ENCODE measurements at places on chromosomes 7 and 10.

DNA sequence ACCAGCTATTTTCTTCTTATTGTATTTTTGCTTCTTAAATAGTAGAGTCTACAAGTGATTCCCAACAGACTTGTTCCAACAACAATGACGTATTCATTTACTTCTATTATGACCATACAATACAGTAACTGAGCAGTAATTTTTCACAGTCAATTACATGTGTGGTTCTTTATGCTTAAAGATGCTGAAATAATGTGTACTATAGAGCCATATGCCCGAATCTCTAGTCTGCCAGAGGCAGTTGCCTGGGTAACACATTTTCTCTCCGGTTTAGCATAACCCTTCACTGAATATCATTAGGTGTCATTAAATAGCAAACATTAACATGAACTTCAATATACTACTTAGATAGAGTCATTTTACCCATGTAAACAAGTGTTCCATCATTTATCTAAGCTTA, 75.0 kb downstream of the SLC25A13 start:
- DNase-seq = no peak

DNA sequence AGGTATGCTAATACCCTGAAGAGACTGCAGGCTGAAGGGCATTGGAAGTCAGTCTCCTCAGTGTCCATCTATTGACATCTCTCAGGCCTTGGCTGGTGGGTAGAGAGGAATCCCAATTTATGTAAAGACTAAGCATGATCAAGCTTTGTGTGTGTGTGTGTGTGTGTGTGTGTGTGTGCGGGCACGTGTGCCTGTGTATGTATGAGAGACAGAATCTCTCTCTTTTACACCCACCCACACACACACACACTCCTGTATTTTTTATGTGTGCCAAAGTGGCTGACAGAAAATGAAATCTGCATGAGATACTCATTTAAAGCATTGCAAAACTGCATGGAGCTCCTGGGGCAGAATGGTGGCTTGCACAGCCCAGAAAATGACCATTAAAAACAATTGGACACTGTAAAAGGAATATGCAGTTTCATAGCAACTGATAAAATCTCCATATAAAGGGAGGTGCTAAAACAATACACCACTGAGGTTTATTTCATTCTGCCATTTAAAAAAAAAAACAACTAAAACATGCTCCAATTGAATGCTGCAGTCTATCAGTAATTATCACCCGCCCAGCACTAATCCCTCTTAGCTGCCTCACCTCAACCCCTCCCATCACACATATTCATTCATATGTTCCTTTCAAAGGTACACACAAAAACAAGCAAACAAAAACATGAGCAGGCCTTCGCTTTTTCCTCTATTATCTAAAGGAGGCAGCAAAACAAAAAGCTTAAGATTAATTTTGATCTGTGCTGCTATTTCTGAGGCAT, 385.0 kb downstream of the KCNMA1 start:
- DNase-seq = no peak

DNA sequence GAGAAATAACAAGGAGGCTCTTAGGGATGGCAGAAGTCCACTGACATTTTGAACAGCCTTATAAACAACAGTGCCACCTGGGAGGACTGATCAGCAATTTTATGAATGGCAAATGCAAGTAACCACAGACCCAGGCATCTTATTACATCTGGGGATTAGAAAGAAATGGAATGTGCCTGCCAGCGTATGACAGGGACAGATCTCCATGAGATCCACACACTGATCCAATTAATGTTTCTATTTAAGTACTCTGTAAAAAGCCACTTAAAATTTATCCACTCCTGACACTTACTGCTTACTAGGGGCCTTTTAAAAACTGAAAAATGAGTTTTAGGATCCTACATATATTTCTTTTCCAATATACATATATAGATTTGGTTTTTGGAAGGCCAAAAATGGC, 28.6 kb downstream of the PARD3 start:
- no peak for DNase-seq

DNA sequence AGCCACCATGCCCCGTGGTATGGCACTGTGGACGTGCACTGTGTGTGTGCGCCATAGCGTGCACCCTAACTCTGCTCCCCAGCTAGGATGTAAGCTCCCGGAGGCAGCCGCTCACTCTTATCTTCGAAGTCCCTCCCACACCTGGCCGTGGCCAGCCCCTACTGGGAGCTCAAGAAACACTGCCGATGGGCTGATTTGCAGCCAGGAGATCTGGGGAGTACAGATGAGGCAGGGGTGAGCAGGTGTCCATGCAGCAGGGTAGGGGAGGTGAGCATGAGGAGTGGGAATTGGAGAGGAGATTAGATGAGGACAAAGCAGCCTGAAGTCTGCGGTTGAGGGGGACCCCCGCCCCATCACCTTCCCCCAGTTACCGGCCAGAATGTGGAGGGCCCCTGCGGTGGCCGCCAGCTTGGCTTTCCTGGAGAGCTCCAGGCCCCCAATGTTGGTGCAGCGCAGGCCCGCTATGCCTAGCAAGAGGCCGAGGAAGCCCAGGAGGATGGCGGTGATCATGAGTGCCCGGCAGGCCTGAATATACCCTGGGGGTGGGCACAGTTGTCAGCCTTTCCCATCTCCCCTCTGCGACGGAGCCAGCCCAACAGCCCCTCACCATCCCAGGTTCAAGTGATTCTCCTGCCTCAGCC, 3.6 kb downstream of the CLDN15 start:
- no peak for DNase-seq

DNA sequence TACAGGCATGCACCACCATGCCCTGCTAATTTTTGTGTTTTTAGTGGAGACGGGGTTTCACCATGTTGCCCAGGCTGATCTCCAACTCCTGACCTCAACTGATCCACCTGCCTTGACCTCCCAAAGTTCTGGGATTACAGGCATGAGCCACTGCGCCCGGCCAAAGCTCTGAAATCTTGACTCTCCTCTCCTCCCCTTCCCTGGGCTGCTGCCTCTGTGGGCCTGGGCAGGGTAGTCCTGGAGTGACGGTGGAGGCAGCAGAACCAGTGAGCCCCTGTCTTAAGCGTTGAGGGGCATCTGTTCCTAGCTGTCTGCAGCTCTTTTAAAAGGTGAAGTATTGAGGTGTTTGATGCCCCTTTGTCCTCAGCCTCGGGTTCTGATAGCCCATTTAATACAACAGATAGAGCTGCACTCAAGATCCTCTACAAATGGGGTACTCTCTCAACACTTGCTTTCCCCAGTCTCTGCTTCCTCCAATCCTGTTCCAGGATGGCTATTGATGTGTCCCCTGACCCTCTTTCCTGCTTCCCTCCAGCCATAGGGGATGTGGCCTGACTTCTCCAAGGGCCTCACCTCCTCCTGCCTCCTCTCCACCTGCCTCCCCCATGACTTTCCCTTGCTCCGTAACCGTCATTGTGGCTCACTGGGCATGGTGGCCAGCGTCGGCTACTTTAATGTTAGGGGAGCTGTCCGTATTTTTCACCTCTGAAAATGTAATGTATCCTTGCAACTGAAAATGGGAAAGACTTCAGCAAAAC, 442.5 kb downstream of the GLRX3 start:
- DNase-seq = no peak

- DNase-seq = no peak
Observed at GRCh38 chr7:98238076-98238475, 14.0 kb downstream of the TECPR1 start.

DNA sequence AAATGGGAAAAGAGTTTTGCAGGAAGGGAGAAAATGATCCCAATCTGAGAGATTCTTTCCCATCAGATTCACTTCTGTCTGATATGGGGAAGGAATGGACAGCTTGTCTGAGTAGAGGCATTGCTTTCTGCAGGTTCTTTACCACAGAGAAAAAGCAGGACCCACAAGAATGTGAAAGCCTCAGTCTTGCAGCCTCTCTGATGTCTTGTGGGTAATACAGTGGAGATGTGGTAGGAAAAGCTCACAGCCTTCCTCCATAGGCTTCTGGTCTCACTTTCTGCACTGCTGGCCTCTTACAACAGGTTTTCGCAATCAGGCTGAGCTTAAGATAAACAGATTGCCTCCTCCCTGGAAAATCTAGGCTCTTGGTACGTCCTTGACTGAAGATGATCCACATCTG, 551 bp downstream of the IFIT1 start:
- DNase-seq = peak; percentile 13

- DNase-seq = peak; percentile 95
Observed at GRCh38 chr10:85548034-85548433, 818.6 kb downstream of the GRID1 start.

GRCh38 chr10:43108951-43109350, 29.3 kb upstream of the CSGALNACT2 start:
- no peak for DNase-seq

GRCh38 chr7:33431543-33431942, 302.2 kb downstream of the BBS9 start:
- DNase-seq = no peak

DNA sequence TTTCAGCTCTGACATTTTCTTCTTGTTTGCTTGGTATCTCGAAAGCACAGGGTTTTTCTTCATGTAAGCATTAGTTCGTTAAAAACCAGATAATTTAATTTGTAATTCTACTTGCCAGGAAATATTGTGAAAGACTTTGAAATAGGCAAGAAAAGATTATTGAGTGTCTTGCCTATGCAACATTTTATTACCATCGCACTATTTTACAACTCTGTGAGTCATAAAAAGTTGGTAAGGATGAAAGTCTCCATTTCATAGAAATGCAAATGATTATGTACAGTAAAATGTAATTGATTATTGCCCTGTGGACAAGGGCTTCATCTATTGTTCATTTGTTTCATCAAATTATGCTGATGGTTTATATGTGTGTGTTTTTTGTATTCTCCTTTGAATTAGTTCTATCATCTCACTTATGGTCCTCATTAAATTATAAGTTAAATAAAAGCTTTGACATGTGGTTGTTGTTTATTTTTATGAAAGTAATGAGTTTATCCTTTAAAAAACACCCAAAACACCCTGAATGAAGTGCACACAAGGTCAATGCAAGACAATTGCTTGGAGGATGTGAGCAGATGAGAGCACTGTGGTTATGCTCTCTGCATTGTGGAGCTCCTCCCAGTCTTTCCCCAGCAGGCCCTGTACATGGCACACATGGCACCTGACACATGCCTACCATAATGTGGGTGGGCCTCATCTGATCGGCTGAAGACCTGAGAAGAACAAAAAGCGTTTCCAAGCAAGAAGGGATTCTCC, 230.8 kb downstream of the CXCL12 start:
- DNase-seq = no peak

DNA sequence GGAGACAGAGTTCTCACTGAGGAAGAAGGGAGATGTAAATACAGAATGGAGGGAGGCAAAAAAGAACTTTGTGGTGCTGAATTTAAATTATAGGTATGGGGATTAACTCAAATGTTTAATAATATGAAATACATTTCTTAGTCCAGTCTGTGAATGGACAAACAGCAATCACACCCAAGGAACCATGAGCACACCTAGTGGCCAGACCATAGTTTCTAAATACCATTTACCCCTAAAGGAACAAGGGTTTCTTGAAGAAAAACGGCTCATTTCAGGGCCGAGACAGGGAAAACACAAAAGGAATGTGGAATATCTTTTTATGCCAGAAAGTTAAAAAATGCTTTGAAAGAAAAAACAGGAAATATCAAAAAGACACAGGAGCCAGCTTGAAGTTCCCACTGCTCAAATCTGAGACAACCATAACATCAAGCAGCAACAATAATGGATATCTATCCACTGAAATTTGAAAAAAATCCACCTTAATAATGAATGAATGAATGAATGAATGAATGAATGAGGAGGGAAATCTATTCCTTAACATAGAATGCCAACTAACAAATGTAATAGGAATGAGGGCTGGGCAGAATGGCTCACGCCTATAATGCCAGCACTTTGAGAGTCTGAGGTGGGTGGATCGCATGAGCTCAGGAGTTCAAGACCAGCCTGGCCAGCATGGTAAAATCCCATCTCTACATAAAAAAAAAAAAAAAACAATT, 8.6 kb downstream of the IPMK start:
- no peak for DNase-seq

DNA sequence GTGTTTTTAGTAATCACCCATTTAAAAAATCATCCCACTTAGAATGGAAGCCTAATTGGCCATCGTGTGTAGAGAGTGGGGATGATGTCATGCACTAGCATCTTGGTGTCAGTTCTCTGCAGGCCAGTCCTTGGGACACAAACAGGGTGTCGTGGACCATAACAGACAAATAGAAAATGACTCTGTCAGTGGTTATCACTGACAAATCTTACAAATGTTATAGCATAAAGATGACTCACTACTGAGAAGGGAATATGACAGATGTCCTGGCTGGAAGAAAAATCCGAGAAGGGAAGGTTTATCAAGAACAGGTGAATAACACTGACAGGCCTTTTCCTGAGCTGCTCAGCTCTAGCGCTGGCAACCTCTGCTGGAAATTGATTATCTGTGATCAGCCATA, 10.6 kb downstream of the CABCOCO1 start:
- no peak for DNase-seq

DNA sequence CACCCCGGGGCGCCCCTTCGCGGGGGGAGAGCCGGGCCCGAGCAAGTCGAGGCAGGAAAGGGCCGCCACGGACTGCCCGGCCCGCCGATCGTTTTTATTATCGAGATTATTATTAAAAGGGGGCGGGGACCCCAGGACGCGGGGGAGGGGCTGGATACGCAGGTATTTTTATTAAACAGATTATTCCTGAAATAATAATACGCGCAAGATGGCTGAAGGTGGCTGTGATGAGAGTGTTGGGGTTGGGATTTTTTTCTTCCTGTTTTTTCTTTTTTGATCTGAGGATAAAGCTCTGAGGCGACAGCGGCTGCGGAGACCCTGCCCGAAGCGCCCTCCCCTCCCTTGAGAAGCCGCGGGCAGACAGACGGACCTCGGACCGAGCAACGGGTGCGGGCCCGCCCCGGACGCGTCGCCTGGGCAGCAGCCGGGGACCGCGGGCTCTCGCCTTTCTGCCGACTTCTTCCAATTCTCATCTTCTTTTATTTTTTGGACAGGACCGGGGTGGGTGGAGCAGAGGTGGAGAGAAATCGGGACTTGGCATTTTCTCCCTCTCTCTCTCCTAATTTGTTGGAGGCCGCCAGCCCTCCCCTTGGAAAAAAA, 1.4 kb upstream of the TRIM8 start:
- peak; percentile 59 for DNase-seq

DNA sequence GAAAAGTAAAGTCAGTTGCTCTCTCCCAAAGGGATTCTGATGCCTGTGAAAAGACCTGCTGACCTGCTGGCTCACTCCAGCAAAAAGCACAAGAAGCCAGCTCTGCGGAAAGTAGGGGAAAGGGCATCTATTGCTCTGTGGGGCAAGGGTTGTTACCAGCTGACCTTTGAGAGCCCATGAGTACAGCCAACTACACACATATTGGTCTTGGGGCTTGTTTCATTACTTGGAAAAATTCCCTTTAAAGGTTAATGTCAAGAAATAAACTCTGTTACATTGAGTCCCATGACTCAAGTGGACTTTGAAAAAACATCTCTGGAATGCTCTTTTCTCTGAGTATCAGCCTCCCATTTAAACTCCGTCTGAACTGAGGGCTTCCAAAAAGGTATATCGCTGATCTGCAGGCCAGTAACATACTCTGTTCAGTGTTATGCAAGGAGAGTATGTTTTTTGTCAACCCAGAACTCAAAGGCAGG, 53.2 kb downstream of the PANK1 start:
- DNase-seq = no peak
